Aorta (tissue), 5 donors: ENCODE measurements at places on chromosomes 7 and 10. TPM values are rescaled to one million over a fixed set of nuclear protein-coding genes. Genes with fewer than 3 reads are reported as not detected.

DNA sequence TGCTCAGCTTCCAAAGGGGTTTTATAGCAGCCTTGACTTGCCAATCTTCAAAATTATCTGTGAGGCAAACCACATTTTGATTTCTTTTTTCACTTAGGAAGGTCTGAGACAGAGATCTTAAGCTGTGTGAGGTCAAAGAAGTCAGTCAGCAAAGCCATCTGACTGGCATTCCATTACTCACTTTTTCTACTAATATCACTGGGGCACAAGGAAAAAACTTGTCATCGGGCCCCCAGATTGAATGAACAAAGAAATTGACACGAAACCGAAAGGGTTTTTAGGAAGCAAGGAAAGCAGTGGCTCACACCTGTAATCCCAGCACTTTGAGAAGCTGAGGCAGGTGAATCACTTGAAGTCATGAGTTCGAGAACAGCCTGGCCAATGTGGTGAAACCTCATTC, 78.5 kb upstream of the FRMD4A start:
- no peak for DNase-seq

The SPAG6 gene
- not detected for total RNA-seq

The MARVELD1 gene
- total RNA-seq = 92.4 TPM

The EPHB6 gene
- 17.7 TPM for total RNA-seq

The ZNF727 gene
- total RNA-seq = 6.3 TPM

DNA sequence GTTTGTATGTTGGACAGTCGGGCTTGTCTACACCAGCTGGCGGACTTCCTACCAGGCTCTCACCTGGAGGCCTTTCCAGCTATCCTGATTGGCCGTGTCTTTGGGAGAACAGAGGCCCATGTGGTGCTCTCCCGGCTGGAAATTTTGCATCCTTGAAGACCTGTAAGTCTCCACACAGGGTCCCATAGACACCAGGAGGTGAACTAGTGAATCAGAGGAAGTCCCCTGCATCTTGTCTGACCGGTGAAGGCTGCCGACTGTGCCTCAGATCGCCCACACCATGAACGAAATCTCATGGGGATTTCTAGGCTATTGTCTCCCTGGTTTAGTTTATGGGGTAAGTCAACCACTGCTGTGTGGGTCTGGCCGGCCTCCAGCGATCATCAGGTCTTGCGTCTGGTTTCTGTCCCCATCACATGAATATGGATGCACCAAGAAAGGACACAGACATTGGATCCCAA, 108.4 kb upstream of the LYZL2 start:
- DNase-seq = no peak

- DNase-seq = no peak
These were observed 6.6 kb upstream of the LOXL4 start for GRCh38 chr10:98274562-98274961.

GRCh38 chr10:29835055-29835454, 200.3 kb upstream of the SVIL start:
- DNase-seq = no peak

The GAD2 gene
- not detected for total RNA-seq

DNA sequence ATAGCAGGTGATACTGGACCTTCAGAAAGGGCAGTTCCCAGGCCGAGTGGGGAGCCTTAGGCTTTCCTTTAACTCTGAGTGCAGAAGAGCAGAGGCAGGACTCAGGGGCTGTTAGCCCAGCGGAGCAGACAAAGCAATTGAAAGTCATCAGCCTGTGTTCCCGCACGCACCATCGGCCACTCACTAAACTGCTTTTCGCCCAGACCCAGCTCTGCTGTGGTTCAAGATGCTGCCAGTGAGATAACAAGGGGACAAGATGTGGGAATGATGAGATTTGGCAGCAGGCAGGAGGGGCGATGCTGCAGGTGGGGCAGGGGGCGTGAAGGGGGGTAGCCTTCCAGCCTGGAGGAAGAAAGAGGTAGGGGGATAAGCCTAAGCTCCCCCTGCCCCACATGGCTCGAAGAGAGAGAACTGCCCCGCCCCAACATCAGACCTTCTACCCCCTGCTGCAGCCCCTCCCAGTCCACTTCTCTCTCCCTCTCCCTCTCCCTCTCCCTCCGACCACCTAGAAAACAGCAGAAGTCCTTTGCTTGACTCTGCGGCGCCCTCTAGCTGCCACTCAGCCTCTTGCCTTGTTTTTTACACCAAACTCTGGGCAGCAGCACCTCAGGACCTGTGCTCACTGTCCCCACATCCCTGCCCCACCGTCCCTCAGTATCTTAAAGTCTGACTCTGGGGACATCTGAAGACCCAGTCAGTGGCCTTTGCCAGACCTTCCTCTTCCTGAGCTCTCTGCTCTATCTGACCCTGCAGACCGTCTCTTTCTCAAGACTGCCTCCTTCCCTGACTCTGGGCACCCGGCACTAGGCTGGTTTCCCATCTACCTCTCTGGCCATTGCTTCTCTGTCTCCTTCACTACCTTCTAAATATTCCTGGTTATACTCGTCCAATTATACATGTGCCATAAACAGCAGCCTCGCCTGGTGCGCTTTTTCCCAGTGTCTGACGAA, 110.5 kb downstream of the C10orf105 start:
- DNase-seq = peak; percentile 93

GRCh38 chr10:22111705-22112104, 106.1 kb downstream of the EBLN1 start:
- no peak for DNase-seq

DNA sequence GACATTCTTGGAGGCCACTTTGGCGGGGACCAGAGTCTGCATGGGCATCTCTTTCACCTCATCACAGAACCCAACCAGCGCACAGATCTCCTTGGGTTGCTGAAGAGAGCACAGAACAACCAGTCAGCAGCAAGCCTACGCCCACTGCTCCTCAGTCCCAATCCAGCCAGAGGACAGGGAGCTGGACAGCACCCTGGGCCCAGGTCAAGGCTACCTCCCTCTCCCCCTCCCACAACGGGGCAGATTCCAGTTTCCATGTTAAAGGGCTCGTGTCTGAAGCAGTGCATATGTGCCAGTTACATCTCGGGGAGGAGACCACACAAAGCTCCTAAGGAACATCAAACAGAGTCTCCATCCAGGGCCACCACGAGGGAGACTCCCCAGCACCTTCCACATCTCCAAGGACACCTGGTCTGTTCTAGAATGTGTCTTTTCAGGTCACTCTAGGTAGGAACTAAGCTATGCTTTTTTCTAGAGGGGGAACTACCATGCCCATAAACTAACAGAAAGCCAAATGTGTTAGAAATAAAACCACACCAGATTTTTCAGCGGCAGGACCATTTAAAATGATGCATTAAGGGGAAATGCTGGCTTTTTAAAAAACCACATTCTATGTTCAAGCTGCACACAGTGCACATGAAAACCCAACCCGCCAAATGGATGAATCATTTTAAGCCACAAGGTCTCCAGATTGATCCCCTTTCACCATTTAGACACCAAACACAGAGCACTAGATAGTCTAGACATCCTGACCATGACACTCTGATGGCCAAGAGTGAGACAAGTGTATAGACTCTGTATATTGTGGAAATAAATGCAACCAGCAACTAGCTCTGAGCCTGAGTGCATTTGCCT, 28.9 kb downstream of the PSAP start:
- DNase-seq = peak; percentile 41

- no peak for DNase-seq
These were observed 867.5 kb downstream of the NRG3 start for GRCh38 chr10:82742478-82742877.

DNA sequence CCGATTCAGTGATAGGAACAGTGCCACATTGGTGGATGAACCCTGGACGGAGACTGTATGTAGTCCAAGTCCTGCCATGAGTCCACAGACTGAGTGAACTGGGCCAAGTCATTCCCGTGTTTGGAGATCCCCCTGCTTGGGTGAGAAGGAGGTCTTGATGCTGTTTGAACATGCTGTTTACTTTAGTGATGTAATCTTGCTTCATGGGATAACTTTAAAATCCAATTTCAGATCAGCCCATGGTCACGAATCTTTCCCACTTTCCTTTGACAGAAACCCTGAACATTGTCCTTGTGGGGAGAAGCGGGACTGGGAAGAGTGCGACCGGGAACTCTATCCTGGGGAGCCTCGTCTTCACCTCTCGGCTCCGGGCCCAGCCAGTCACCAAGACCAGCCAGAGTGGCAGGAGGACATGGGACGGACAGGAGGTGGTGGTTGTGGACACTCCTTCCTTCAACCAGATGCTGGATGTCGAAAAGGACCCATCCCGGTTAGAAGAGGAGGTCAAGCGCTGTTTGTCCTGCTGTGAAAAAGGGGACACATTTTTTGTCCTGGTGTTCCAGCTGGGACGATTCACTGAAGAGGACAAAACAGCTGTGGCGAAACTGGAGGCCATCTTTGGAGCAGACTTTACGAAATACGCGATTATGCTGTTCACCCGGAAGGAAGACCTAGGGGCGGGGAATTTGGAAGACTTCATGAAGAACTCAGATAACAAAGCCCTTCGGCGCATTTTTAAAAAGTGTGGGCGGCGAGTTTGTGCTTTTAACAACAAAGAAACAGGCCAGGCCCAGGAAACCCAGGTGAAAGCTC, 26.6 kb downstream of the GIMAP8 start:
- no peak for DNase-seq

DNA sequence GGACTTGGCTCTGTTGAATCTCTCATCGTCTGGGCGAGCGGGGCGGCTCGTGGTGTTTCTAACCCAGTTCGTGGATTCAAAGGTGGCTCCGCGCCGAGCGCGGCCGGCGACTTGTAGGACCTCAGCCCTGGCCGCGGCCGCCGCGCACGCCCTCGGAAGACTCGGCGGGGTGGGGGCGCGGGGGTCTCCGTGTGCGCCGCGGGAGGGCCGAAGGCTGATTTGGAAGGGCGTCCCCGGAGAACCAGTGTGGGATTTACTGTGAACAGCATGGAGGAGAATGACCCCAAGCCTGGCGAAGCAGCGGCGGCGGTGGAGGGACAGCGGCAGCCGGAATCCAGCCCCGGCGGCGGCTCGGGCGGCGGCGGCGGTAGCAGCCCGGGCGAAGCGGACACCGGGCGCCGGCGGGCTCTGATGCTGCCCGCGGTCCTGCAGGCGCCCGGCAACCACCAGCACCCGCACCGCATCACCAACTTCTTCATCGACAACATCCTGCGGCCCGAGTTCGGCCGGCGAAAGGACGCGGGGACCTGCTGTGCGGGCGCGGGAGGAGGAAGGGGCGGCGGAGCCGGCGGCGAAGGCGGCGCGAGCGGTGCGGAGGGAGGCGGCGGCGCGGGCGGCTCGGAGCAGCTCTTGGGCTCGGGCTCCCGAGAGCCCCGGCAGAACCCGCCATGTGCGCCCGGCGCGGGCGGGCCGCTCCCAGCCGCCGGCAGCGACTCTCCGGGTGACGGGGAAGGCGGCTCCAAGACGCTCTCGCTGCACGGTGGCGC, at the start of gene EN2:
EN2 (plus strand) TSS at position 19 of the 767 bp plus-strand sequence; CDS start at position 268, 249 bp downstream.
- DNase-seq = peak; percentile 77

- DNase-seq = no peak
These were observed 40.5 kb downstream of the ASB4 start for GRCh38 chr7:95526128-95526738.

- DNase-seq = peak; percentile 82
These were observed 35.0 kb downstream of the SH3PXD2A start for GRCh38 chr10:103820101-103821062.

GRCh38 chr7:105215821-105216220, 172.9 kb downstream of the SRPK2 start:
- no peak for DNase-seq

The NOD1 gene
- 18.5 TPM for total RNA-seq

The ZC3HAV1L gene
- total RNA-seq = 6.9 TPM
